Renal cortex interstitium (tissue), 15 donors: ENCODE measurements at places on chromosomes 3 and 15. TPM values are rescaled to one million over a fixed set of nuclear protein-coding genes. Genes with fewer than 3 reads are reported as not detected.

GOLGA8T gene
- not detected for polyA plus RNA-seq

CKMT1B gene
- 1.4 TPM for polyA plus RNA-seq

MCTP2 gene
- polyA plus RNA-seq = 21.8 TPM

CHRNA3 gene
- polyA plus RNA-seq = 1.4 TPM

PLAAT1 gene
- polyA plus RNA-seq = 2.5 TPM

EFHB gene
- 4.3 TPM for polyA plus RNA-seq

ITGB5 gene
- polyA plus RNA-seq = 85.9 TPM

KIF23 gene
- 35.1 TPM for polyA plus RNA-seq

KLHL40 gene
- not detected for polyA plus RNA-seq

PLA2G4E gene
- polyA plus RNA-seq = not detected

ADAMTS9 gene
- 150 TPM for polyA plus RNA-seq

NEK10 gene
- 1.6 TPM for polyA plus RNA-seq

ERICH6 gene
- 0.59 TPM for polyA plus RNA-seq

CHRD gene
- polyA plus RNA-seq = 14.2 TPM

RBP2 gene
- 0.47 TPM for polyA plus RNA-seq

CHRM5 gene
- polyA plus RNA-seq = 0.10 TPM

CCR9 gene
- polyA plus RNA-seq = not detected

KBTBD12 gene
- polyA plus RNA-seq = 0.96 TPM

LRRC31 gene
- polyA plus RNA-seq = 0.33 TPM

CYP11A1 gene
- polyA plus RNA-seq = 1.1 TPM

CASR gene
- polyA plus RNA-seq = 22.8 TPM

MYL3 gene
- 22.2 TPM for polyA plus RNA-seq

C3orf85 gene
- 23.7 TPM for polyA plus RNA-seq

WDR82 gene
- polyA plus RNA-seq = 110 TPM

PPARG gene
- polyA plus RNA-seq = 25.2 TPM

CLDN16 gene
- polyA plus RNA-seq = 35.2 TPM

SLC35G2 gene
- polyA plus RNA-seq = 4.5 TPM

KLHDC8B gene
- polyA plus RNA-seq = 38.9 TPM

ZNF662 gene
- polyA plus RNA-seq = 24.3 TPM

CRABP1 gene
- polyA plus RNA-seq = 44.5 TPM

KLHL24 gene
- 42.7 TPM for polyA plus RNA-seq

PDZRN3 gene
- polyA plus RNA-seq = 41.4 TPM

DNAH1 gene
- polyA plus RNA-seq = 13.9 TPM

TEX55 gene
- polyA plus RNA-seq = not detected

CCDC33 gene
- 6.6 TPM for polyA plus RNA-seq

FOXL2 gene
- polyA plus RNA-seq = not detected

CCR3 gene
- 0.09 TPM for polyA plus RNA-seq

CCR2 gene
- polyA plus RNA-seq = 1.9 TPM
